ENCODE measurements at places on chromosomes 13 and 19. TPM values are rescaled to one million over a fixed set of nuclear protein-coding genes. Genes with fewer than 3 reads are reported as not detected.

The GTF3A gene
- total RNA-seq = 255 TPM

The ARID3A gene
- 35.0 TPM for total RNA-seq

The PSG5 gene
- total RNA-seq = not detected

The LMTK3 gene
- 2.0 TPM for total RNA-seq

The ZNF729 gene
- not detected for total RNA-seq

The APBA3 gene
- total RNA-seq = 45.4 TPM

The GJB6 gene
- total RNA-seq = 0.99 TPM

The CYSLTR2 gene
- 0.75 TPM for total RNA-seq

The MTUS2 gene
- not detected for total RNA-seq

The PRTN3 gene
- total RNA-seq = not detected

The INTS6 gene
- total RNA-seq = 81.7 TPM

The ZNF66 gene
- total RNA-seq = 8.4 TPM

The SIGLEC14 gene
- total RNA-seq = not detected

The DENND1C gene
- total RNA-seq = 75.6 TPM

The KLHL1 gene
- not detected for total RNA-seq

The TUBB4A gene
- total RNA-seq = 3.0 TPM

The ZNF780A gene
- total RNA-seq = 16.7 TPM

The ZNF681 gene
- total RNA-seq = 3.0 TPM

The IFNL3 gene
- not detected for total RNA-seq

The C5AR1 gene
- 1.4 TPM for total RNA-seq

The LGALS4 gene
- total RNA-seq = 1.1 TPM

The ZNF667 gene
- total RNA-seq = 0.05 TPM

The CFD gene
- 1.2 TPM for total RNA-seq

The OR10H5 gene
- total RNA-seq = not detected

The PLEKHJ1 gene
- total RNA-seq = 67.5 TPM

The FUT3 gene
- total RNA-seq = not detected

The CLC gene
- 2.3 TPM for total RNA-seq

The TINCR gene
- total RNA-seq = 0.75 TPM

The FPR1 gene
- total RNA-seq = not detected

The FGF9 gene
- 0.47 TPM for total RNA-seq

The ZNF559 gene
- total RNA-seq = 5.0 TPM

The BST2 gene
- 148 TPM for total RNA-seq
